ENCODE measurements at places on chromosomes 1 and 21.

- DNase-seq = peak; percentile 45
Observed at GRCh38 chr1:117365350-117366176, 1.7 kb upstream of the MAN1A2 start.

- DNase-seq = no peak
Observed at GRCh38 chr21:31490443-31490842, 146.4 kb upstream of the TIAM1 start.

DNA sequence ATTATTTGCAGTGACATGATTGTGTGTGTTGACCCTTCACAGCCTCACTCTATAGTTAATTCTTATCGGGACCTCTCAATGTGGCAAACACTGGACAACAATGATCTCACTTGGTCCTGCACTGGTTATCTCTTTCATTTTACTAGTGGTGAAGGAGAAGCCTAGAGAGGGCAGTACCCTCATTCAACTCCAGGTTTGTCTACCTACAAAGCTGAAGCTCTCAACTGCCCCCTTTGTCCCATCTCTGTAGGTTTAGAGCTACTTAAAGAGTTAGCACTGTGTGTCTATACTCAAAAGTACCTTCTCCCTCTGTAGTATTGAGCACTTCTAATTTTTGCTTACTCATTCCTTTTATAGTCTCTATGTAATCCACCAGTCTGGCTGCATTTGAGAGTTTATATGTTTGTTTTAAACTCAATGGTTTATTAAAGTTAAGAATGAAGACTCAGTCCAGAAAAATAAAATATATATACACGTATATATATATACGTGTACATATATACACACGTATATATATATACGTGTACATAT lies 40.9 kb upstream of the BCL9 start:
- no peak for DNase-seq

DNA sequence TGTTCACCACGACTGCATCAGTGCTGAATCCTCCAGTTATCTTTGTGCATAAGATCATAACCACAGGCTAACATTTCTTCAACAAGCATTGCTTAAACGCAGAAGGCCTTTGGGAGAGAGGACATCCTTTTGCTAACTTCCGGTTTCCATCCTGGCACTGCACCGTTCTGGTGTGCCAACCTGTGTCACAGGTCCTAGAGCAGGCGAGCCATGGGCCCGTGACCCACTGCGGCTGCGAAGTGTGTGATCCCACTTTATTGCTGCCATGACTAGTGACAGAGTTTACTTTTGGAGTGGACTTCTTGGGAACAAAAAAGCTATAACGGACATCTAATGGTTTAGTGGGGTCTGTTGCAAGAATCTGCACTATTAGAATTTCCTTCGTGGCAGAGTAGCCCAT lies 42.9 kb downstream of the ADAMTS5 start:
- no peak for DNase-seq

DNA sequence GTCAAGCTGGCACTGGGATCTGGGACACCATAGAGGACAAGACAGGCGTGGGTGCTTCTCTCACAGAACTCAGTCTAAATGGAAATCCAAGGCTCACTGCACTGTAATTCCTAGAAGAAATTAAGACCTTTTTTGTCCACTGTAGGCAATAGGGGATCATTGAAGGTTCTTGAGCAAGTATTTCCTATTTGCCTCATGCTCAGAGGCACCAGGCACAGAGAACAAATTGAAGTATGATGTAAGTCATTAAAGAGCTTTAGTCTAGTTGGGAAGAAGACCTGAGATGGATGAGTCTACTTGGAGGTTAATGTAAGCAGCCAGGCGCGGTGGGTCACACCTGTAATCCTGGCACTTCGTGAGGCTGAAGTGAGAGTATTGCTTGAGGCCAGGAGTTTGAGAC lies 34.6 kb downstream of the EIF2D start:
- DNase-seq = no peak

- no peak for DNase-seq
Observed at GRCh38 chr1:113211467-113211866, 138.5 kb downstream of the LRIG2 start.
